ENCODE measurements at places on chromosomes 7 and 10.
A peak's percentile ranks its signal among the peaks of the same experiment; 100 is the strongest.

- no peak for DNase-seq
- H3K4me3 ChIP-seq = no peak overlapping the region
- H3K27me3 ChIP-seq = peaks cover 48% of the 10 kb centered on the region
- H3K36me3 ChIP-seq = no peaks in the 10 kb centered on the region
Measured at GRCh38 chr10:117239721-117240620, 943 bp upstream of the SLC18A2 start.

DNA sequence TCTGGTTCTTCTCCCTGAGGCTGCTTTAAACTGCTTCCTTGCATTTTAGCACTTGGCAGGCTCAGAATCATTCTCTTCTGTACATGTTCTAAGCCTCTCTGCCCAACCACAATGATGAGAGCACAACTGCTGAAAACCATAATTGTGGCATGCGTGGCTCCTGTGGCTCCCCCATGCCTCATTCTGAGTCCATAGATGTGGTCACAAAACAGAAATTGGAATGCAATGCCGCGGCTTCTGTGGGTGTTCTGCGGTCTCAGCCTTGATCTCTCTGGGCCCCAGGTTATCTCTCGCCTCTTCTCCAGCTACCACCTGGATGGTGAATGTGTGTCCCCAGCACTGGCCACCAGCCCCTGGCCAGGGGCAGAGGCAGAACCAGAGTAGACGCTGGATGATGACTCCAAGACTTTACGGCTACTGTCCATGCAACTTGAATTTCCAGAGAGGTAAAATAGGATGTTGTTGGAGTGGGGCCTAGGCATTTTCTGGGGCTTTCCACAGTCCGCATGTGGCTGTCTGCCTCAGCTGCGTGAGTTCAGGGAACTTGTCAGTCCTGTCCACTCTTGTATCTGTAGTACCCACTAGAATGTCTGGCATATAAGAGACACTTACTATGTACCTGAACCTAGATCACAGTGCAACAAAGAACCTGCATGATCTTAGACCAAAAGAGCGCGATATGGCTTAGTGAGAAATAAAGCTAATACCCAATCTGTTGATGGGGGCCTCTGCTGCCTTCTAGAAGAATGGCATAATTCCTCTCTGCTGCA is 52.4 kb upstream of the ADRB1 start:
- no peak for DNase-seq
- H3K36me3 ChIP-seq = no peaks in the 10 kb centered on the region
- no peak overlapping the region for H3K4me3 ChIP-seq
- peaks cover 31% of the 10 kb centered on the region for H3K27me3 ChIP-seq
- H3K4me1 ChIP-seq = peaks cover 16% of the 10 kb centered on the region
- H3K27ac ChIP-seq = no peak overlapping the region

DNA sequence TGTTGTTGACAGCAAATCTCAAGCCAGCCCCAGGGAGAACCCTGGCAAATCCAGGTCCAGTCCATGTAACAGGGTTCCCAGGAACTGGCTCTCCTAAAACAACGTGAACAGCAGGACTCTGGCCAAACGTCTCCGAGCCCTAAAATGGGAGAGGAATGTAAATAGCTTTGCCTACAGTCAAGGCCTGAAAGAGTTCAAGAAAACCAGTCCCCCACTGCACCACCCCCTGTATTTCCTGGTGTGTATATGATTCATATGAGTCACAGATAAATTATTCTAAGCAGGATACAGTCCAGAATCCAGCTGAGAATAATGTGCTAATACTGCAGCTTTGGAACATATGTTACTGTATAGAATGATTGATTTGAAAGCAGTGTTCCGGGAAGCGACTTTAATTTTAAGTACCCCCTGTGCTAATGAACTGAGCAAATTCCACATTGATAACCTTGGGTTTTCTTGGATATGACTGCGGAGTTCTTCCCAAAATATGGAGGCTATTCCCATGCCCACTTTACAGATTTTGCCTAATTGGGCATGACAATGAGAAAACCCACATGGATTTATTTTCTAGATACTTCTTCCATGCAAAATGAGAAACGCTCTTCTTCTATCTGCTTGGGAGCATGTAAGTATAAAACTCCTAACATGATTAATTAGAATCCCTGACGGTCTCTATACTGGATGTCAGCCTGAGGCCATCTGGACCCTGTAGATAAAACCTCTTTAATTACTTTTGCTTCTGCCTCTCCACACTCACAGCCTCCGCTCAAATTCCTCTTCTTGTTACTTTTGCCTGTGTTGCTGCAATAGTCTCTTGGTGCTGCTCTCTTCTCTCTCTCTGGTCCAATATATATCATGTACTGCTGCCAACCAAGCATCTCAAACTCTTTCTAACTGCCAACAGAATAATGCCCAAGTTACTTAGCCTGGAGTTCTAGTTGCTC is 50.2 kb downstream of the LAMB4 start:
- H3K27ac ChIP-seq = peak overlapping the region; percentile 90
- peaks cover 61% of the 10 kb centered on the region for H3K4me1 ChIP-seq
- H3K27me3 ChIP-seq = no peaks in the 10 kb centered on the region
- H3K4me3 ChIP-seq = peak overlapping the region; percentile 51
- H3K36me3 ChIP-seq = peaks cover 7% of the 10 kb centered on the region

- peaks cover 26% of the 10 kb centered on the region for H3K4me1 ChIP-seq
- no peak overlapping the region for H3K27ac ChIP-seq
- no peak overlapping the region for H3K4me3 ChIP-seq
- H3K27me3 ChIP-seq = peaks cover 5% of the 10 kb centered on the region
Measured at GRCh38 chr10:50851884-50852671, 33.3 kb downstream of the A1CF start.

Data from HFFc6 (cell line).